Left colon (tissue), 2 donors: ENCODE measurements at places on chromosomes 16 and 17. TPM values are rescaled to one million over a fixed set of nuclear protein-coding genes. Genes with fewer than 3 reads are reported as not detected.

Gene HSF4
- 39.2 TPM for total RNA-seq

Gene ADAP2
- 14.4 TPM for total RNA-seq

Gene FAM234A
- total RNA-seq: 100 TPM

Gene TBC1D3C
- not detected for total RNA-seq

Gene FOXN1
- total RNA-seq: 0.64 TPM

Gene CDRT4
- total RNA-seq: 6.4 TPM

Gene SOX8
- 0.70 TPM for total RNA-seq

Gene SHMT1
- 40.2 TPM for total RNA-seq

Gene KRT32
- total RNA-seq: not detected

Gene STX1B
- total RNA-seq: 0.79 TPM
